ENCODE measurements at places on chromosomes 5 and 9. TPM values are rescaled to one million over a fixed set of nuclear protein-coding genes. Genes with fewer than 3 reads are reported as not detected.

Gene FGF1
- not detected for polyA plus RNA-seq

Gene LECT2
- polyA plus RNA-seq, result not detected

Gene ALG2
- polyA plus RNA-seq, result 21.6 TPM

Gene DRD1
- polyA plus RNA-seq, result not detected

Gene PCDHA9
- not detected for polyA plus RNA-seq

Gene PRRT1B
- polyA plus RNA-seq, result not detected

Gene FAT2
- not detected for polyA plus RNA-seq

Gene GFRA3
- not detected for polyA plus RNA-seq

Gene FER
- polyA plus RNA-seq, result 18.7 TPM

Gene C5orf24
- polyA plus RNA-seq, result 14.1 TPM

Gene LMAN2
- polyA plus RNA-seq, result 182 TPM

Gene PCDHGB2
- polyA plus RNA-seq, result not detected

Gene CAMSAP1
- 3.5 TPM for polyA plus RNA-seq

Gene TOR2A
- polyA plus RNA-seq, result 27.3 TPM

Gene CSF1R
- polyA plus RNA-seq, result 0.20 TPM

Gene PCDHA7
- not detected for polyA plus RNA-seq

Gene STPG3
- not detected for polyA plus RNA-seq

Gene GMCL2
- not detected for polyA plus RNA-seq

Gene GPX8
- polyA plus RNA-seq, result not detected

Gene PDE6A
- not detected for polyA plus RNA-seq

Gene TAL2
- 1.4 TPM for polyA plus RNA-seq
